ENCODE measurements at places on chromosomes 12 and 14. TPM values are rescaled to one million over a fixed set of nuclear protein-coding genes. Genes with fewer than 3 reads are reported as not detected.

Gene MMP17
- 2.9 TPM for total RNA-seq

Gene IAPP
- total RNA-seq, result not detected

GRCh38 chr12:131723532-131723931 lies 12.6 kb downstream of the SFSWAP start:
- no peak for DNase-seq
- H3K27me3 ChIP-seq, result no peaks in the 10 kb centered on the region
- no peak overlapping the region for H3K4me3 ChIP-seq
- no peak overlapping the region for H3K27ac ChIP-seq
- peaks cover 5% of the 10 kb centered on the region for H3K4me1 ChIP-seq
- H3K36me3 ChIP-seq, result peaks cover 41% of the 10 kb centered on the region

DNA sequence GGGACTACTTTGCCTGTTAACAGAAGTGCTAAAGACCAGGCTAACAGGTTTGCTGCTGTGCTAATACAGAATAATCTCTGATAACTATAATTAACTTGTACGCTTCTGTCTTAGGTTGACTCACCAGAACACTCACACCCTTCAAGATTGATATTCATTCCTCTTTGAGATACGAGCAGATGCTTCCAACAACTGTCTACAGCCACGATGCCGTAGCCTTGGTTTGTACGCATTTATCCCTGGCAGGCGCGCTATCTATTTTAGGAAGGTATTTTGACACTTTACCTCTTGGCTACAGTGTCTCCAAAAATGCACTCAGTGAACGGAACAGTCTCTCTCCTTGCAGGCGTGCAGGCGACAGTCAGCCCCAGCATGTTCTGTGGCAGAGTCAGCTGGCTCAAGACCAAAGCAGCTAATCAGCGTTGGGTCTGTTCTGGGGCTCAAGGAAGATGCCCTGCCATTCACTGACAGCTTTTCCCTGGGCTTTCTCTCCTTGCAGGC lies 146.4 kb upstream of the PRICKLE1 start:
- no peak overlapping the region for H3K27ac ChIP-seq
- no peaks in the 10 kb centered on the region for H3K4me1 ChIP-seq
- no peaks in the 10 kb centered on the region for H3K36me3 ChIP-seq

- H3K4me1 ChIP-seq, result peaks cover 45% of the 10 kb centered on the region
- H3K27ac ChIP-seq, result peak overlapping the region; percentile 83
- no peaks in the 10 kb centered on the region for H3K27me3 ChIP-seq
- peaks cover 18% of the 10 kb centered on the region for H3K36me3 ChIP-seq
These were observed 732 bp downstream of the ZNF664 start for GRCh38 chr12:123973552-123974341.

- peaks cover 13% of the 10 kb centered on the region for H3K27me3 ChIP-seq
- DNase-seq, result peak; percentile 36
- H3K4me3 ChIP-seq, result no peak overlapping the region
- no peaks in the 10 kb centered on the region for H3K36me3 ChIP-seq
These were observed 59.0 kb upstream of the CAPRIN2 start for GRCh38 chr12:30813525-30814294.

DNA sequence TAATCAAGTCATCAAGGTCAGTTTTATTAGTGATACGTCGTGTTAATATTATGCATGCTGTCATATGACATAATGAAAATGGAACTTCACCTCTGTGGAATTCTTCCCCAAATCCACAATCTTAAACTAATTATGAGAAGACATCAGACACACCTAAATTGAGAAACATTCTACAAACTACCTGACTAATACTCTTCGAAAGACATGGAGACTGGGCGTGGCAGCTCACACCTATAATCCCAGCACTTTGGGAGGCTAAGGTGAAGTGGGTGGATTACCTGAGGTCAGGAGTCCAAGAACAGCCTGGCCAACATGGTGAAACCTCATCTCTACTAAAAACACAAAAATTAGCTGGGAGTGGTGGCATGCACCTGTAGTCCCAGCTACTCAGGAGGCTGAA lies 33.3 kb upstream of the KRAS start:
- H3K27me3 ChIP-seq, result peaks cover 3% of the 10 kb centered on the region
- H3K36me3 ChIP-seq, result no peaks in the 10 kb centered on the region

GRCh38 chr14:91980157-91980556 lies 32.7 kb upstream of the FBLN5 start:
- no peak for DNase-seq
- peaks cover 36% of the 10 kb centered on the region for H3K4me1 ChIP-seq
- no peaks in the 10 kb centered on the region for H3K27me3 ChIP-seq

All from osteocyte (in vitro differentiated cells).